ENCODE measurements at places on chromosomes 16 and 17.

GRCh38 chr17:80839511-80839941 lies 152.1 kb upstream of the CHMP6 start:
- DNase-seq: no peak

DNA sequence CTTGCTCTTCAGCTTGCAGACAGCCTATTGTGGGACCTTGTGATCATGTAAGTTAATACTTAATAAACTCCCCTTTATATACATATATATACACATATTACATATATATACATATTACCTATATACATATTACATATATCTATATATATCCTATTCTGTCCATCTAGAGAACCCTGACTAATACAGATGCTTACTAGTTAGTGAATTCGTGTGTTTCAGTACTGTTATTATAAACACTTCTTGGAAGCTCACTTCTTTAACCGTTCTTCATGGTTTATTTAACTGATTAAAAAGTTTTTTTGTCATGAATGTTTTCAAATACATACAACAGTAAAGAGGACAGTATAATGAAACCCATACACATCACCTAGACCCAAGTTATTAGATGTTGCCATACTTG lies 12.6 kb downstream of the ORC6 start:
- no peak for DNase-seq

GRCh38 chr17:4583782-4584100 lies 588 bp upstream of the SMTNL2 start:
- DNase-seq: no peak

DNA sequence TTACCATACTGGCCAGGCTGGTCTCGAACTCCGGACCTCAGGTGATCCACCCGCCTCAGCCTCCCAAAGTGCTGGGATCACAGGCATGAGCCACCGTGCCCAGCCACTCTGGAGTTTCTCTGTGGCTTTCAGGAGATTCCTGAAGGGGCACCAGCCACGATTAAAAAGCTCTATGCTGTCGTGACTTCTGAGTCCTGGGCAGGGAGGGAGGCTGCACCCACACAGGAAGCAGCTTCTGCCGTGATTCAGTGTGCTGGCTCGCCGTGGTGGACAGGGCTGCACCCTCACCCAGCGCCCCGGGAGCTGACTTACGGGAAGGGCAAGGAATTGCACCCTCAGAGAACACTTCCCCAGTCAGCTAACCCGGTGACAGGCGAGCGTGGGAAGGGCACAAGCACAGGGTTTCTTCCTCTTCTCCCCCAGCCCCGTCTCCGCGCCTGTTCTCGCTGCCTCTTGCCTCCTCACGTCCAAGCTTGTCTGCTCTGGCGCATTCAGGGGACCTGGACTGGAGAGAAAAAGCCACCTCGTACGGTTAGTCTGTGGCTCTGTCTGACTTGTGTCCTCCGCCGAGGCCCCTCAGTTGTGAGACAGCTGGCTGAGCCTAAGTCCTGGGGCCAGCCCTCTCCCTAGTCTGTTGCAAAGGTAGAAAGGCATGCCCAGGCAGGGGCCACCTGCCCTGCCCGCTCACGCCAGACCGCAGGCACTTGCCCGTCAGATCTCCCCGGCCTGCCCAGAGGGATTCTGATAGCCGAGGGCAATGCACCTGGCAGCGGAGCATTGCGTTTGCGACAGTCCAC lies 145.0 kb downstream of the SEC14L1 start:
- DNase-seq: peak; percentile 63

DNA sequence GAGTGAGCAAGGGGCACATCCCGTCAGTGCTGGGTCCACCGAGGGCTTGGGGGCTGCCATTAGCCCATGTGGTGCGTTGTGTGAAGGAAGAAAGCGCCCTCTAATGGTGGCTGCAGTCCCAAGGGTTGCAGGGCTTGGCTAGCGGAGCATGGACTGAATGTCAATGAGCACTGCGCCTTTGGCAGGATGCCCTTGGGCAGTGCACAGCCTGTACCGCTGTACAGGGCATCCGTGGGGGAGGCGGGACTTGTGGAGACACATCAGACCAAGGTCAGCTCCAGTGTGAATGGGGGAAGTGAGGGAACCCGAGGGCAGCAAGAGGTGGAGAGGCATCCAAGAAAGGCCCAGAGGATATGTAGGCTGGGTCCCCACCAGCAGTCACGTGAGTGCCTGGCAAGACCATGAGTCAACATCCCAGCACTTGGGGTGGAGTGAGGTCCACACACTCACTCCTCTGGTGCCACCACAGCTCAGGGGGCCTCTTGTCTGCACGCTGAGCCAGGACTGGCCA lies 75.5 kb upstream of the MED9 start:
- no peak for DNase-seq

Measured in head of caudate nucleus (tissue), 42 donors.